Nephron progenitor cell (in vitro differentiated cells): ENCODE measurements at places on chromosomes 6 and 20.

DNA sequence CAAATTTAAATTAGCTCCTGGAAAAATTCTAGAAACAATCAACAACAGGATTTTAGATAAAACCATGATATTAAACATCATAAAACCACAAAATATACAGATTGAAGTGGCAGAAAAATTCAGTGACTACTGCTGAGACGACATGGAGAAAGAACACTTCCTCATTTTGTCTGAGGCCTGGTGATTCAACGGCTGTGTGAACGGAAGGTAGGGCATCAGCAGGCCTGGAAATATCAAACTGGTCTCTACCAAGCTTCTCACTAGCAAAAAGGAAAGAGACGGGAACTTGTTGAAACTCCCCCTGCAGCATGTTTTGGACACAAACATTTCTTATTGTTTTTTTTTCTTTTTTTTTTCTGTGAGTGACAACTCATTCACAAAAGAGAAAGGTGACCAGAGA is 58.0 kb upstream of the AHI1 start:
- no peak for DNase-seq

- no peak for DNase-seq
Measured at GRCh38 chr20:62025832-62026563, 39.7 kb downstream of the TAF4 start.

GRCh38 chr6:43393602-43394001 is 24.2 kb upstream of the ZNF318 start:
- DNase-seq: no peak

GRCh38 chr6:107655245-107655644 is 165.3 kb downstream of the SOBP start:
- DNase-seq: no peak

- DNase-seq: no peak
Measured at GRCh38 chr6:154960299-154960843, 34.7 kb upstream of the TIAM2 start.

DNA sequence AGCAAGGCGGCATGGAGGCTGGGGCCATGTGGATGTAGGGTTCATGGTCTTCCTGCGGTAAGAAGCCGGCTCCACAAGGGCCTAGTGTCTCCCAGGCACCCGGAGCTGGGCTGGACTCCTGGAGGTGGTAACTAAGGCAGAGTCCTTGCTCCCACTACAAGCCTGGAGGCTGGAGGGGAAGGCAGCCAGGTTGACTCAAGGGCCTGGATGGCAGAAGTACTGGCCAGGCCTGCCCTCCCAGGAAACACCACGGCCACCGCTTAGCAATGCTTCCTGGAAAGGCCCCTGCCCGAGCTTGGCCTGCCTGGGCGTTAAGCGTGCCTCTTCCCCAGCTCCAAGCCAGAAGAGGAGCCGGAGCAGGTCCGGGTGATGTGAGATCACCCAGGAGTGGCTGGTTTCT is 182.0 kb downstream of the ZDHHC14 start:
- no peak for DNase-seq

DNA sequence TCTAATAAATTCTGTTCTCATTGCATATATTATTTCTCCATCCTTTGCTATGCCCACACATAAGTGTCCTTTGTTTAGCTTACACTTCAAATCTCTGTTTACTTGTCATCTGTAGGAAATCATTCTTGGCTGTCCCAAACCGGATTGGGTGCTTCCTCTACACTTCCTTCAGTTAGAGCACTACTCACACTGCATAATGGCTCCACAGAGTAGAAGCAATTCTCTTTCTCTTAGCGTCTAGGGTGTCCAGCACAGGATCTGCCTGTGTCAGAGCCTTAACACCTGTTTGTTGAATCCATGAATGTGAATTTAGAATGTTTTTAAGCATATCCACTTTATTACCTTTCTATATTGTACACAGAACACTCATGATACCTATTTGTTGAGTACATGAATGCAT is 87.0 kb upstream of the BMP2 start:
- DNase-seq: no peak

- DNase-seq: peak; percentile 46
Measured at GRCh38 chr6:17086469-17086868, 15.4 kb upstream of the STMND1 start.

DNA sequence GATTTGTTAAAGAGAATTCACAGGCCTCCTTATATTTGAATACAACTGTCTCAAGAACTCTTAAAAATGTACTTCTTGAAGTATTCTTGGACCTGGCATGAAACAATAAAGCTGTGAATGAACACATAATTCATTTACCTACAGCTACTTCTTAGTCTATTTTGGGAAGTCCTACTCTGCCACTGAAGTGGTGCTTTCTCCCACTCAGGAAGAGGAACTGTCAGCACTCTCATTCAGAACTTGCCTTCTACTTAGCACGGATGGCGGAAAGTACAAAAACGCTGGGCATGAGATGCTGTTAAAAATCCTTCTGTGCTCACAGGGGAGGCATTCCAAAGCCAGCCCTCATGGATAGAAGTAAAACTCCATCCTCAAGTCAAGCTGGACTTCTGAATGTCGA is 144.8 kb upstream of the LAMP5 start:
- DNase-seq: no peak

GRCh38 chr6:152380993-152381898 is 255.9 kb downstream of the SYNE1 start:
- DNase-seq: peak; percentile 34

- no peak for DNase-seq
Measured at GRCh38 chr6:4023240-4023639, 55.7 kb downstream of the FAM217A start.

DNA sequence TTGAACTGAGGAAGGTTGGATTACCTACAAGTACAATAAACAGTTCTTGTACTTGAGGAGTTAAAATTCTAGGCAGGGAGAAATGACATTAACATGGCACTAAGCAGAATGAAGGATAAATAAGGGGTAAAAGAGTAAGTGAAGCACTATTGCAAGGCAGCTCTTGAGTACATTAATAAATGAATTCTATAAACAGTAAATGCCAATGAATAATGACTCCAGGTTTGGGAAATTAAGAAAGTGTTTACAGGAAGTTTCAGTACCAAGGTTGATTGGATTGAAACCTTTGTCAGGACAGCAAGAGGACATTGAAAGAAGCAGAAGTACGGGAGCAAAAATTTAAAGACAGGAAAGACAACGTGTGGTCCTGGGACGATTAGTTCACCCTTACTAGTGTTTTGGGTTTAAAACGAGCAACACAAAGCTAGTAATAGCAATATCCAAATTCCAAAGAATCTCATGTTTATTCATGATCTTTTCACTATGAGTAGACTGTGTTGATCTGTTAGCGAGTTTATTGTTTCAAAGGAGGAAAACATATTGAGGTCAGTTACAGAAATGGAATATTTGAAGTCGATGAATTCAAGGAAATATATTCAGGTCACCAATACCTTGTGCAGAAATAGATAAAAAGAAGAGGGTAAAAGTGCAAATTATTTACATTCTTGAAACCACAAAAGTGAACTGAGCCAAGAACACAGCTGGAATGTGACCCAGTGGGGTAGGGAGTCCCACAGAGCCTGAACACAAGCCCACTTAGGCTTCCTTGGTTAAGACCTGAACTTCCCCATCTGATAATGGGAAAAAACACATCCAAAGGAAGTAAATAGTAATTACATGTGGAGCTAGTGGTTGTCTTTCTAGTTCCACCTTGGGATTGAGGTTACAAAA is 80.8 kb downstream of the MKKS start:
- DNase-seq: no peak

DNA sequence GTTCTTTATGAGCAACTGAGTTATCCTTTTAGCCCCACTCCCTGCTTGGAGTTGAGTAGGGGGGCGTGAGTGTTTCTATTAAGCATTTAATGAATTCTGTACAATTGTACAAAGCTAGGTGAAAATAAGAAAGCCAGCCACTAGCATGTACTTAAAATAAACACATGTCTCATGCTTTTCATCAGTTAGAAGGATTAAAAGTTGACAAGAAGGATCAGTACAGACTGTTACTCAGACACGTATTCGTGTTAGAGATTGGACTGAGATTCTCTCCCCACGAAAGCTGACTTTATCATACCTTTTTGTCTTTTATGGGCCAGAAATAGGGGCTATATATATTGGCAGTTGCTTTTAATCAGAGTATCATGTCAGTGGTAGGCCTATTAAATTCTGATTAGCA is 1.7 kb downstream of the HSF2 start:
- DNase-seq: no peak

DNA sequence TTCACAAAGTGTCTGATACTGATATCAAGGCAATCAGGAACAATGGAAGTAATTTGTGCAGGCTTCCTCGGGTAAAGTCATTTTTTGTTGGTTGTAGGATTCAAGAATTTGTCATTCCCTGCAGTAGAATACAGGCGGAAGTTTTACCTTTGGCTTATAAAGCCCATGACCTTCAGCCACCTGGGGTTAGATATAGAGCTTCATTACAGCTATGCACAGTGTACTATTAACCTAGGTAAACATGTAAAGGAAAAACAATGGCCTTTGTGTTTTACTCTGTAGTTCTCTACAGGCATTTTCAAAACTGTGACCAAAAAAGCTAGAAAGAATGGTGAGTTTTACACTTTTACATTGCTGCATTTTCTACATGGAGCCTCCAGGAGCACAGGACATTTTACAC is 114.9 kb downstream of the NRSN1 start:
- DNase-seq: no peak

DNA sequence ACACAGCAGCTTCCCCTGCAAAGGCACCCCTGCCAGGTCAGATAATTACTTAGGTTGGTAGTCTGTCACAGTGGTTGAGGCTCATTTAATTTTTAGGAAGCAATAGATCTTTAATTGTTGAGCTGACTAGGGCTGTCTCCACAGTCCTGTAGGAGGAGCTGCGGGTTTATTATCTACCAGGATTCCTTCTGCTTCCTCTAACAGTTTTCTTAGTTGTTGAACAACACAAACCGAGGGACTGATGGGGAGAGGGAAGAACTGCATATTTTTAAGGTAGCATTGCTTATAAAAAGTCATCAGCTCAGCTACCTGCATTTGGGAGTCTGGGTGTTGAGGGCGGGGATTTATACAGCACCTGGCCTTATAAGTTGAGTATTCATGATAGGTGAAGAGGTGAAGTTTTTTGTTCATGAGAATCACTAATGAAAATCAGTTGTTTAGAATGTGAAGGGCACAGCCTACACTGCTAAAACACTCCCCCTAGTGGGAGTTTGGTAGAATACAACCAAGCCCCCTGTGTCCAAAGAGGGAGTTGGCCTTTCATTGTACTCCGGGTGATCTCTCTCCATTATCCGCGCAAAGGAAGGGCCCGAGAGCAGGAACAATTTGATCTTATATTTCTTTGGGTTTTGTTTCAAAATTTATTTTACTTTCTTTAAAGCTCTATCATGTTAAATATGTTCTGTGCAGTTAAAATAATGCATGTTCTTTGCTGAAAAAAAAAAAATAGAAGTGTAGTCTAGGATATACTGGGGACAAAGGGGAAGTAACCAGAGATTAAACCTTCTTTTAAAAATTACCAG is 69.6 kb downstream of the SSR1 start:
- DNase-seq: peak; percentile 52

- DNase-seq: no peak
Measured at GRCh38 chr6:150202404-150202803, 59.6 kb downstream of the PPP1R14C start.

DNA sequence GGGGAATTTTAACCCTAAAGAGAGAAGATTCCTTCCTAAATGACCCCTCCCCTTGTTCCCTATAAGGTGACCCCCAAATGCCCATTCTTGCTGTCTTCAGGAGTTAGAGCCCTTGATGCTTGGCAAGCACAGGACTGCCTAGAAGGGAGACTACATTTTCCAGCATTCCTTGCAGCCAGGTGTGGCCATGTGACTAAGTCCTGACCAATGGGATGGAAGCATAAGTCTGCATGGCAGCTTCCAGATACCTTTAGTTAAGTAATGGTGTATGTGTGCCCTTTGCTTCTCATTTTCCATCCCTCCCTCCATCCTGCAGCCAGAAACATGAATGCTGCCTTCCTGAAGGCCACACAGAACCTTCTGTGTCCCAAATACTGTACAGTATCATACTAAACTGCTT is 5.5 kb downstream of the BFSP1 start:
- peak; percentile 27 for DNase-seq

GRCh38 chr6:26743157-26743821 is 83.7 kb upstream of the ZNF322 start:
- DNase-seq: peak; percentile 55

GRCh38 chr6:105014448-105014847 is 57.5 kb downstream of the LIN28B start:
- DNase-seq: no peak

DNA sequence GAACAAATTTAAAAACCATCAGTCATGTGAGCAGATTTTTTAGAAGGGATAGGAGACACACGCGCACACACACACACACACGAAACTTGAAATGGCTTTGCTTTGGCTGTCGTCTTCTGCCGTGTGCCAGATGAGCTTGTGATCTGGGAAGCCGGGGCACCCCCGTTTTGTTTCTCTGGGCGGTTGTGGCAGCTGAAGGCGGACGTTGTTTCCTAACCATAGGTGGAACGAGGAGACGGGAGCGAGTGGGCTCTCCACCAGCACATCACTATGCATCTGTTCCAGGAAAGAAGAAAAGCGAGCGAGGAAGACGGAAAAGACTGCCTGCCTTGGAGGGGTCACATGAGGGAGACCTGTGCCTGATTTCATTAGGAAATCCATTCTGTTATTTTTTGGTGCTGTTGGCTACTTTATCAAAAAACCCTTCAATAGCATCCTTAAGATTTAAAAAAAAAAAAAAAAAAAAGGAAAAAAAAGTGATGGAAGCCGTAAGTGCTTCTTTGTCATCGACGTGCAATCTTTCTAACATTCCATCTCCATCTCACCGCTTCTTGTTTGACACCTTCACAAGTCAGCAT is 142.1 kb downstream of the DTNBP1 start:
- no peak for DNase-seq

- no peak for DNase-seq
Measured at GRCh38 chr20:40323361-40323794, 365.7 kb downstream of the MAFB start.

DNA sequence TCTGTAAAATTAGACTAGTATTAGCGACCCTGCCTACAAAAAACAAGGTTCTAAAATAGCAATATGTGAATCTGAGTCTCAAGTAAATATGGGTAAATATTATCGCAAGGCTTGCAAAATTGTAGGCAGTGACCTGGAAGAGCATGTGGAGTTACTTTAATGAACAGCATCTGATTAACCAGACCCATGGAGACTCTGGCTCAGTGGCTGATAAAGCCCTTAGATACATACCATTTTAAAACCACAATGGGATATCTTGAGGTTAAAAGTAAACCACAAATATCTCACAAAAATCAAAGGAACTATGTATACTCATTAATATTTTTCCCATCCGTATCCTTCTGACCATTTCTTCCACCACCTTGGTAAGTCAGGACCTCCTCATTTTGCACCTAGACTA is 187.0 kb downstream of the MTFR2 start:
- no peak for DNase-seq

GRCh38 chr20:1700990-1701389 is 43.4 kb upstream of the SIRPG start:
- DNase-seq: no peak

GRCh38 chr6:126170978-126171382 is 168.9 kb upstream of the CENPW start:
- DNase-seq: no peak

- DNase-seq: no peak
Measured at GRCh38 chr20:43868091-43868490, 46.6 kb upstream of the TOX2 start.
